ENCODE measurements at places on chromosomes 1 and 21.
A peak's percentile ranks its signal among the peaks of the same experiment; 100 is the strongest.

DNA sequence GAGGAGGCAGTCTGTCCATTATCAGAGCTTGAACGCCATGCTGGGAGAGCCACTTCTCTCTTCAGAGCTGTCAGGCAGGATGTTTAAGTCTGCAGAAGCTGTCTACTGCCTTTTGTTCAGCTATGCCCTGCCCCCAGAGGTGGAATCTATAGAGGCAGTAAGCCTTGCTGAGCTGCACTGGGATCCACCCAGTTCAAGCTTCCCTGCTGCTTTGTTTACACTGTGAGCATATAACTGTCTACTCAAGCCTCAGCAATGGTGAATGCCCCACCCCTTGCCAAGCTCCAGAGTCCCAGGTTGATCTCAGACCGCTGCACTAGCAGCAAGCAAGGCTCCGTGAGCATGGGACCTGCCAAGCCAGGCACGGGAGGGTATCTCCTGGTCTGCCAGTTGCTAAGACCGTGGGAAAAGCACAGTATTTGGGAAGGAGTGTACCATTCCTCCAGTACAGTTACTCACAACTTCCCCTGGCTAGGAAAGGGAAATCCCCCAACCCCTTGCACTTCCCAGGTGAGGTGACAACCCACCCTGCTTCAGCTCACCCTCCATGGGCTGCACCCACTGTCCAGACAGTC, 32.5 kb downstream of the RGS13 start:
- no peak for DNase-seq

- no peak for DNase-seq
These were observed 1.9 kb downstream of the CSMD2 start for GRCh38 chr1:34162852-34163766.

DNA sequence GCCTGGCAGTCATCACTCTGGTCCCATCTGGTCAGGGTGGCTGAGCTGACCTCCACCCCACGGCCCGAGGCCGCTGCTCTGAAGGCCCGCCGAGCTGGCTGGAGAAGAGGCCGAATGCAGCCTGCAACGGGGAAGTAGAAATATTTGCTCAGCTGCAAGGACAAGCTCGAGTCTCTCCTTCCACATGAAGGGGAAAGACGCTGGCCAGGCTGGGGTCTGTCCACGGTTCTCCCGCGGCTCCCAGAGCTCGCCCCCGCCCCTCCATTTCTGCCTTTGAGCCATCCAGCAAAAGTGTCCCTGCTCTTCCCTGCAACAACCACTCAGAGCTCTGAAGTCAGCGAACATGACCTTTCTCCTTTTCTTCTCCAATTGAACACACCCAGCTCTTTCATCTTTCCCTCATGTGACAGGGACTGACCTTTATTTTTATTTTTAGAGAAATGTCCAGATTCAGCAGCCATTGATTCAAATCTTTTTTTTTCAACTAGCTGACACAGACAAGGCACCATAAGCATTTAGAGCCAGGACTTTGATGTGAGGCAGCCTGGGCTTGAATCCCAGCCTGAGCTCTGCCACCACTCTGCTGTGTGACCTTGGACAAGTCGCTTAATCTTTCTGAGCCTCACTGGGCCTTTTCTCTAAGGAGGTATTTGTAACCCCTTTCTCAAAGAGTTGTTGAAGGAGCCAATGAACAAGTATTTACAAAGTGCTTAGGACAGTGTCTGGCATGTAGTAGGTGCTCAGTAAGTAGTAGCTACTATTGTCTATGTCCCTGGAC, 149.3 kb upstream of the WNT4 start:
- DNase-seq: no peak

DNA sequence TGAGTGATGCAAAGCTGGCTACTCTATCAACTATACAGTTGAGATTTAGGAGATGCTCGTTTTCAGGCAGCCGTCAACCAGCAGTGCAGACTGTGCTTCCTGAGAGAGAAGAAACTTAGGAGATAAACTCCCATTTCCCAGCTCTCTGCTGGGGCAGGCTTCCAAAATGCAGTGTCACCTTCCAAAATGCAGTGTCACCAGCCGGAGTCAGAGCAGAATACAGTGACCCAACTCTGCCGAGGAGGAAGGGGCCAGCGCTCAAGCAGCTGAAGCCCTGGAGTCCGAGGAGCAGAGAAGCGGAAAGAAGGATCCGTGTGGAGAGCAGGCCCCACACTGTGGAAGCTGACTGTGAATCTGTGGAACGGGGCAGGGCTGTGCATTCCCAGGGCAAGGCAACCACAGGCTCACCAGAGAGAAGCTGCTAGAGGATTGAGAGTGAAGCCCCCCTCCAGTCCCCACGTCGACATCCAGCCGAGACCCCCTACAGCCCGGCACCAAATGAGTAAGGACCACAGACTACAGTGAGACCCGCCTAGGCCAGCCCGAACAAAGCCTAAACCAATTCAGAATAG, 703 bp upstream of the KRTAP12-1 start:
- DNase-seq: no peak

DNA sequence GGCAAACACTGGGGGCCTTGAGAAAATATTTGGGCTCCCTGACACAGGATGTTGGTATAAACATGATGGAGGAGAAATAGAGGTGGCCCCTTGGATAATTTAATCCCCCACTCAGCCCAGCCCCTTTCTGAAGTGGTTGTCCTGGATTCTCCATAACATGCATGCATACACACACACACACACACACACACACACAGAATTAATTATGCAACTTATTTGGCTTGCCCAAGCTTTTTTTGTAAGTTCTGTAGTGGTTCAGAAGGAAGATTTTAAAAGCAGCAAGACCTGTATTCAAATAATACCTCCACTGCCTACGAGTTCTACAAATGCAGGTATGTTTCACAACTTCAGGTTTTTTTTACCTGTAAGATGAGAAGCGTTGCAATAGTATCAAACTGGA, 15.0 kb downstream of the ATF3 start:
- no peak for DNase-seq

GRCh38 chr1:108100148-108100547, 100.0 kb downstream of the SLC25A24 start:
- no peak for DNase-seq

- peak; percentile 46 for DNase-seq
These were observed 338 bp upstream of the TOR1AIP1 start for GRCh38 chr1:179881642-179882252.

DNA sequence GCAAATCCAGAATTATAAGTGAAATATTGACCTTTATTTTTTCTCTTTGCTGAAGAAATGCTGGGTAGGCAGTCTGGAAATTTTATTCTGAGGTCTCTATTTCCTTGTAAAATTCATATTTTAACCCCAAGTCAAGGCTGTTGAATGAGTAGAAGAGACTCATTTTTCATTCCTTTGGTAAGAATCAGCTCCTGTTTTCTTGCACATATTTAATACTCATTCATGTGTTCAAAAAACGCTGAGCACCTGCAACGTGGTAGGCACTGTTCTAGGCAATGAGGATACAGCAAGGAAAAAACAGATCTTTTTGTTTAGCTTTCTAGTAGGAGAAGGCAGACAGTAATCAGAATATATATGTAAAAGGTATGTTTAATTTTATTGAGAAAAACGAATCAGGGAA, 1.5 kb downstream of the PRKAA2 start:
- no peak for DNase-seq

- no peak for DNase-seq
These were observed 24.8 kb downstream of the HSD3B1 start for GRCh38 chr1:119531606-119532323.

DNA sequence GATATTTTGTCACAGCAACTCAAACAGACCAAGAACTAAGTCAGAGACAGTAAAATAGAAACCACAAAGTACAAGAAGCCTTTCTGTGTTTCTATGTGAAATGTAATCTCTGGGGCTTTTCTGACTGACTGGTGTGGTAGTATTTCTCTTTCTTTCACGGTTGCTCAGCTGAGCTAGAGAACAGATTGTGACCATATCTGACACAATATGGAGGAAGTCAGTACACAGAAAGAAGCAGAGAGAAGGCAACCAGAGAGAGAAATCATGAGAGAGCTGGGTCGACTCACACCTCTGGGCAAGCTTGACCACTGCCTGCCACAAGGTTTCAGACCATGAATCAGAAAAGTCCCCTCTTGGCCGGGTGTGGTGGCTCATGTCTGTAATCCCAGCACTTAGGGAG, 208.9 kb upstream of the GREM2 start:
- no peak for DNase-seq

GRCh38 chr1:154756793-154757548, 113.1 kb downstream of the KCNN3 start:
- no peak for DNase-seq

- peak; percentile 63 for DNase-seq
These were observed 769 bp downstream of the GALE start for GRCh38 chr1:23799570-23800399.

DNA sequence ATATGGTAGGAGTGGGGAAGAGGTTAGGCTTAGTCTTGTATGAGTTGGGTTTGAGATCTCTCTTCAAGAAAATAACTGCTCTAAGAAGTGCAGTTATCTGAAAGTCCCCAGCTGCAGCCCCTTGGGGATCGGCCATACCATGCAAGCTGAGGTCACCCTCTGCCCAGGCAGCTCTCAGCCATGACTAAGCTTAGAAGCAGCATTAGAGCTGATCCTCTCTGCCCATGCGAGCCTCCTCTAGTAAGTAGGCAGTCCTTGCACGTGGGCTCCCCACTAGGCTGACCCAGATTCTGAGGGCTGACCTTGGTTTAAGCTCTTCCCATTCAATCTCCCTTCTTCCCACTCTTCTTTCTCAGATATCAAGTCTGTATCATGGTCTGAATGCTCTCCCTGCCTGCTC, 121.0 kb upstream of the UBE2U start:
- DNase-seq: no peak

DNA sequence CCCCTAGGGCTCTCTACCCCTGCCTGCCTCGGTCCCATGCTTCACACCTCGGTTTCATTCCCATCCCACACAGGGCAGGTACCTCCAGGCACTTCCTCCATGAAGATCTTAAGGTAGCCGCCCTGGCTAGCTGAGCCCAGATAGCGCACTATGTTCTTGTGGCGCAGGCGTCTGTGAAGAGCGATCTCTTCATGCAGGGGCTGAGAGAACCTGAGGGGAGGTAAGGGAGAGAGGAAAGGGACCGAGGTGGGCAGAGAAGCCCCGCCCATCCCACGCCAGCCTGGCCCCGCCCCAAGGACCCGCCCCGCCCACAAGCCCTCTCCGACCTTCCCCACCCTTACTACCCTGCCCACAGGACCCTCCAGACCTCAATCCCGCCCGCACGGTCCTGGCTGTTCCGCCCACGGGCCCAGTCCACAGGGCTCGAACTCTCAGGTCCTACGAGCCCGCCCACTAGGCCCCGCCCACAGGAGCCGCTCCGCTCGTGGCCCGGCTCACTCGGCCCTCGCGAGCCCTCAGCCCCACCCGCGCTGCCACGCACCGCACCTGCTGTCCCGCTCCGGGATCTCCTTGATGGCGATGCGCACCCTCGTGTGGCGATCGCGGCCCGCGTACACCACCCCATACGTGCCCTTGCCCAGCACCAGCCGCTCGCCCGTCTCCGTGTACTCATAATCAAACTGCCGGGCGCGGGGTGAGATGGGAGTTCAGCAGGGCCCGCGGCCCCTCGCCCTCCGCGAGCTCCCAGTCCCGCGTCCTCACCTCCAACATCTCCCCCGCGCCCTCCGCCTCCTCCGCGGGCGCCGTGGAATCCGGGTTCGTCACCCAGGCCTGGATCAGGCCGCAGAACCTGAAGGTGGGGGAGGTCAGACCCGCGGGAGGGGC, 6.4 kb downstream of the MAP3K6 start:
- no peak for DNase-seq

GRCh38 chr1:198544265-198544664, 3.8 kb upstream of the ATP6V1G3 start:
- no peak for DNase-seq

- no peak for DNase-seq
These were observed 1.6 kb downstream of the CNIH4 start for GRCh38 chr1:224358237-224358636.

- DNase-seq: no peak
These were observed 17.8 kb upstream of the TTC4 start for GRCh38 chr1:54697896-54698295.

- DNase-seq: no peak
These were observed 153.3 kb downstream of the PTPRU start for GRCh38 chr1:29389533-29390041.

DNA sequence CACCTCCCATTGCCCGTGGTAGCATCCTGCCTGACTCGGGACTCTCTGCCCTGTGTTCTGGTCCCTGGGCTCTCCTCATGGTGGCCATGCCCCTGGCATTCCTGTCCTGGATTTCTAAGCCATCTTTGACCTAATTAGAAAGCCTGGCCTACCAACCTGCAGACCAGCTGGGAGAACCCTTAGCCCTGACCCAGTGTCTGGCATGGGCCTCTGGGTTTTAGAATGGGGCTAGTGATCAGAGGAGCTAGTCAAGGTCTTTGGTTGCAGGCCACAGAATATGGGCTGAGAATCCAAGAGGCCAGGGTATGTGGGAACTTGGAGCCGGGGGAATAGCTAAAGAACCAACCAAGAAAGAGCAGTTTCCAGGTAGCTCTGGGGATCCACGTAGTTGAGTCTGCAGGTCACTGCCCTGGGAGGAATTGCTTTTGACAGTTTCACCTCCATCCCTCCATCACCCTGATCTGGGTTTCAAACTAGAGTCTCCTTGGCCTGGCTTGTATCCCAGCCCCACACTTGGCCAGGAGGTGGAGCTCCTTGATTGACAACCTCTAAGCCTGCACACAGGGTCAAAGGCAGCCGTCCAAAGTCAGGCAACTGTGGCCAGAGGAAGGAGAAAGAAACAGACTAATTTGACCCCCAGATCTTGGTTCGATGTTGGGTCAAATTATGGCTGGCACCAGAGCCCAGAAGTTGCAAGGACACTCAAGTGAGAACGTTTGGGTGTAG, 54.7 kb upstream of the ABCG1 start:
- DNase-seq: peak; percentile 64

DNA sequence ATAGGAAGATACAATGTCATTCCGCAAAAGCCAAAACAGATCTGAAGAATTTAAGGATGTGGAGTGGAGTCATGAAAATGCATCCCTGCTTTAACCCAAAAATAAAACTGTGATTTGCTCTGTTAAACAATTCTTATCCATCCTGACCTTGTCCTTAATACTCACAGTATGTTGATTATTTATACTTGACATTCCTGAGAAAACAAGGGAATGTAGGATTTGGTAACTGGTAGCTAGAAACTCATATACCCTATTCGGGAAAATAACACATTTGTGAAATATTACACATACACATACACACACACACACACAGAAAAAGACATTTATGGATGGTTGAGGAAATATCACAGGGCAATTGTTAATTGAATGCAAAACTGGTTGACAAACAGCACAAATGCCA, 80.2 kb downstream of the FMN2 start:
- DNase-seq: no peak

DNA sequence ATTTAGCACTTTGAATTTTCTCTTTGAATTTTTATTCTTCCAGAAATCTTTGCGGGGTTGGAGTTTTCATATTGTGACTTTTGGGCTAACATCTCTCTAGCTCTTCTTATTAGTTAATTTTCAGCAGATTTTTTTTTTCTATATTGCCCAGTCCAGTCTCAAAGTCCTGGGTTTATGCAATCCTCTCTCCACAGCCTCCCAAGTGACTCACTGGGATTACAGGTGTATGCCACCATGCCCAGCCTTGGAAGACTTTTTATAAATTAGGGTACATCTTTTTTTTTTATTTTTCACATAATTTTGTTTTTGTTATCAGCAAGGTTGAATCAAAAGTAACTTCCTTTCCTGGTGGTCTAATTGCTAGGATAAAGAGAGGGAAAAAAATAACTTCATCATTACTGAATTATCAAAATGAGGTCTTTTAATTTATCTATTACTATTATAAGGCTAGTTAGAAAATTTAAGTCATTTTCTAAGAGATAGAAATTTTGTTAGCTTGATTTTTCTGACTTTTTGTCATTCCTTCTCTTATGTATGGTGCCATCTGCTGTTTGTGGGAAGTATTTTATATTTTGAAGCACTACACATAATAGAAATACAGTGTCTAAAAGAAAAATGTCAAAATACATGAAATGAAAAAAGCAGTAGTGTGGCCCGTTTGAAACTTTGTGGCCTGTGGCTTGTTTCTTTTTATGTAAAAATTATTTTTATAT, 273.4 kb upstream of the CACYBP start:
- DNase-seq: no peak
